ENCODE measurements at places on chromosomes 3 and 15.

DNA sequence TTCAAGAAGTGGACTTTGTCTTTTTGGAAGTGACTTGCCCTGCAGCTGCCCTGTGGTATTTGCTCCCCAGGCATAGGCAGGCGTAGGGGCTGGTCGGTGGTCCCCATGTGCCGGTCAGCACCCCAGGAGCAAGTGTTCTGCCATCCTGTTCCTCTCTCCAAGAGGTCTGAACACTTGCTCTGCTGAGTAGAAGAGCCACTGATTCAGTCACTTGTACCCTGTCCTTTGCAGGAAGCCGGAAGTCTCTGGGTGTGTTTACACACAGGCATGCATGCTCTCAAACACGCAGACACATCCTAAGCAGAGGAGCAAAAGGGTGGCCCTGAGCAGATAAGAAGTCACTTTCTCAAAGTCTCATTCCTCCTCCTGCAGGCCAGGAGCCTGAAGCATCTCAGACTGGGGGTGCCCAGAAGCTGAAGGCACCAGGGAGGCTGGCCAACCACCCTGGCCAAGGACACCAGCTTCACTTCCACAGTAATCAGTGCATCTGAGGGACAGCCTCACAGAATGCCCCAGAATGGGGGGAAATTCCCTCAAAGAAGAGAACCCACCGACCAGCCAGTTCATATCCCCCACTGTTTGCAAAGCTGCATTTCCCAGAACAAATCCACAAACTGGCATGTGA lies 88.7 kb upstream of the POMGNT2 start:
- DNase-seq, result no peak

DNA sequence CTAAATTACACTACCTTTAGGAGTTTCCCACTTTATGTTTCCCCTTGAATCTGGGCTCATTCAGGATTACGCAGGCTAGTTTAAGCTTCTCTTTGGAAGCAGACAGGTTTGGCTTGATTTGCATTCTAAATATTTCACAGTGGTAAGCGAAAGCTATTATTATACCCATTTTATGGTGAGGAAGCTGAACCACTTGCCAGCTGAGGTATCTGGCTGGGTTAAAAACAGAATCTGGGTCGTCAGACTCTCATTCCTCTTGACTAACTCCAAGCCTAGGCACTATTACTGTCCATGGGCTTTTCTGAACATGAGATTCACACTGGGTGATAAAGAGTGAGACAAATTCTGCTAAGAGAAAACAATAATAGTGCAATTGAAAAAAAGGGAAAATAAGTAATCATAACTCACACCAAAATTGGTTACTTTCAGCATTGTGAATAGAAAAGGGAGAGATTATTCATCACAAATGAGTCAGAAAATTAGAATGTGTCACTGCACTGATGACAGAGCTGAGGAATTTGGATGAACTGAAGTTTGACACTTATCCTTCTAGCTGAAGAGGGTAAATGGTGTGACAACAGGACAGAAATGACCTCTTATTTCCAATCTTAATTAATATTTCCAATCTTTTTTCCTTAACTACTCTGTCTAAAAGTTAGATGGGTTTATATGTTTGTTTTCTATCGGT lies 211.3 kb downstream of the TIGIT start:
- no peak for DNase-seq

- DNase-seq, result no peak
Measured at GRCh38 chr3:60216462-60217075, 1034.7 kb downstream of the FHIT start.

- DNase-seq, result no peak
Measured at GRCh38 chr3:8052659-8053058, 449.0 kb upstream of the LMCD1 start.

GRCh38 chr3:170728181-170728580 lies 141.8 kb downstream of the RPL22L1 start:
- DNase-seq, result no peak

DNA sequence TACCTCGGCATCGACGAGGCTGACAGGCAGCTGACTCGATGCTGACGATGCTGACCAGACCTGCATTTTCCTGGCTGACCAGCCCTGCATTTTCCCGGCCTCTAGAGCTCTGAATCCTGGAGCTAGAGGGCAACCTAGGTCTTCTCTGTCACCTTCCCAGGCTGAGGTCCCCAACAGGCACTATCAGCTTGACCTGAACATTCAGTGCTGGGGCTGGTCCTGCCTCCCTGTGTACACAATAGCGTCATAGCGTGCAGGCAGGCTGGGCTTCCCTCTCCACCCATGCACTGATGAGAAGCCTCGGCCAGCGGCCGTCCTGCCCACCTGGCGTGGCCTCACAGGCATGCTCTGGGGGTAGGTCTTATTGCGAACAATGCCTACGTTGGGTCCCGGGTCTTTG lies 62.3 kb upstream of the SNRPA1 start:
- DNase-seq, result no peak

DNA sequence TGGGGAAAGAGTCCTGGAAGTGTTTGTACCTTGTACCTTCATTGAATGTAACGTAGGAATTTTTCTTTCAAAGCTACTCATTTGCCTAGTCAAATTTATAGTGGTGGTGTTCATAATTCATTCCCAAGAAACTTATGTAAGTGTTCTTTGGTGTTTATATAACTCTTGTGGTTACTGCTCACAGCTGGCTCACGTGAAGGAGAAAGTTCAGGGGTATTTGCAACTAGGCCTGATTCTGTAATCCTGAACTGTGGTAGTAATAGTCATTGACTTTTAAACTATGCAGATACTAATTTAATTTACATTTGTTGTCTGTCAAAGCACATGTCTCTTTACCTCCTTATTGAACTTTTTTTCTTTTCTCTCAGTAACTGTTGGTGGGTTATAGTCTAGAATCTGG lies 50.5 kb upstream of the TEX264 start:
- no peak for DNase-seq

DNA sequence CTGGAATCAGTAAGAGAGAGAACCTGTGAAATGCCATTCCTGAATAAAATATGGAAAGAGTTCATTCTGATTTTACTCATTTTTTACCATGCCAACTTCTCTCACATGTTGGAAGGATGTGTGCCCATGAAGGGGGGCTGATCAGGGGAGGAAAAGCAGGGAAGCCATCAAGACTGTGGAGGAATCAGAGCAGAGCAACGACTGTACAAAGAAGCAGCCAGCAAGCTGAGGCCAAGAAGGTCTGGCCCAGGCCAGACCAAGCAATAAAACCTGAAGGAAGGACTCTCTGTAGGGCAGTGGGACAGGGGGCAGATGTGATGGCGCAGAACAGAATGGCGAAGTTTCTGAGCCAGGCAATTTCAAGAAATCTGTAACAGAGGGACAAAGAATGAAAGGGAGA lies 24.0 kb upstream of the ARNT2 start:
- no peak for DNase-seq

GRCh38 chr3:140972833-140973232 lies 31.2 kb downstream of the SLC25A36 start:
- no peak for DNase-seq

- DNase-seq, result no peak
Measured at GRCh38 chr15:60829416-60829815, 350.5 kb upstream of the ICE2 start.

DNA sequence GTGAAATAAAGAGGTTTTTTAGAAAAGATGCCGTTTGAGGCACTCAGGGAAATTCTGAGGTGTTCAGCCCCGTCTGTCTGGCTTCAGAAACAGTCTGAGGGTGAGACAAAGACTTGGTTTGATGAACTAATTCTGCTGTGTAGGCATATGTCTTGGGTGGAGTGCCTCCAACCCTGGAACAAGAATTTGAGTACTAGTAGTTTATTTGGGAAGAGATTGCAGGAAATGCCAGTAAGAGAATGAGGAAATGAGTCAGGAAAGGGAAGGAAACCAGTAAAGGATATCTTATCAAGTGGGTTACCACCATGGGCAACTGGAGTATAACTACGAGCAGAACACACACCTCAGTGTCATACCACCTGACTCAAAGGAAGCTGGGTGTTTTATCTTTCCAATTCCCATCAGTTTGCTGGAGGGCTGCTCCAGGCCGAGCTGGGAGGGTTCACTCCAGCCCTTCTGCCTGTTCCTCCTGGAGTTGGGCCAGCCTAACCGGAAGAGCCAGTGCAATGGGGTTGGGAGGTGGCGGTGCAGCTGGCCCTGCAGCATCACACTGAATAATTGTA lies 75.3 kb downstream of the TGFBR2 start:
- DNase-seq, result no peak

DNA sequence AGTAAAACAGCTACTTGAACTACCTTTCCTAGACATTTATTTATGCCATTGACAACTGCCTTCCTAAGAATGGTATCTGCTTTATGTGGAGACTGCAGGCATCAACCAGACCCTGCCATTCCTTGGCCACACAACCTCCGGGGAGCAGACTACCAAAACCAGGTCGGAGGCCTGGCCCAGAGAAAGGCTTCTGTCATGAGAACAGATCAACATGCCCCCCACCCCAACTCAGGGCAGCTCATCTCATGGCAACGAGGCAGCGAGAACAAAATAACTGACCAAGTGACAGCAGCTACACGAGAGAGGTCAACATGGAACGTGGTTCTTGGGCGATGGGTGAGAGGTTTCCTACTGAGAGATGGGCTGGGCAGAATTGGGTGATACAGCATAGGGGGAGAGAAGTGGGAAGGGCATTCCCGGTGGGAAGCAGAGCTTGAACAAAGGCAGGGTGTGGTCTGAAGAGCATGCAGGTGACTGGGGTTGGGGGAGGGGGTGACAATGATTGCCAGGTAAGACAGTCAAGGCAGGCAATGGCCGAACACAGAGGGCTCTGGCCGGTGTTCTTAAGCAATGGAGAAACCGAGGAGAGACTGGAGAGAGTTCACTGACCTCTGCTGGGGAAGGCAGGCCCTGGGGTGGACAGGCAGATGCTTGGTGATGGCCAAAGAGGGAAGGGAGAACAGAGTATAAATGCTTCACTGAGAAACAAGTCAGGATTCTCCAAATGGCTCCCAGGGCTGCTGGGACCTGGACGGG lies 33.9 kb downstream of the CCDC12 start:
- no peak for DNase-seq

DNA sequence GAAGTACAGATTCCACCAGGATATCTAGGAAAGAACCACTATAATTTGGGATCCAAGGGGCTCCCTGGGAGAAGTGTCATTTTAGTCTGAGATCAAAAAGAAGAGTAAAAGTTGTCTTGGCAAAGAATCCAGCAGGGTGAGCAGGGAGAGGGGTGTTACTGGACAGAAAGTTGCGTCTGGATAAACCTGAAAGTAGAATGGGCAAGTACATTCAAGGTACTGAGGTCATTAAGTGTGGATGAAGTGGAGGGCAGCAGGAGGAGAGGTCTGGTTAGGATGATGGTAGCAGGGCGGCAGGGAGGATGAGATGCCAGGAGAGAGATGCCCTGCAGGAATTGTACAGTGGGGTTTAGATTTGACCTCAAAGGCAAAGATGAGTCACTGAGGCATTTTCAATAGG lies 253.3 kb downstream of the KLF13 start:
- no peak for DNase-seq

DNA sequence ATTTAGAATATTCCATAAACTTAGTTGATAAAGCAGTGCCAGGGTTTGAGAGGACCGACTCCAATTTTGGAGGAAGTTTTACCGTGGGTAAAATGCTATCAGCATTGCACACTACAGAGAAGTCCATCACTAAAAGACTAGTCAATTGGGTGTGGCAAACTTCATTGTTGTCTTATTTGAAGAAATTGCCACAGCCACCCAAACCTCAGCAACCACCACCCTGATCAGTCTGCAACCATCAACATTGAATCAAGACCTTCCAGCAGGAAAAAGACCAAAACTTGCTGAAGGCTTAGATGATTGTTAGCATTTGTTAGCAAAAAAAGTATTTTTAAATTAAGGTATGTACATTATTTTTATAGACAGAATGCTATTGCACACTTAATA lies 60.5 kb downstream of the KLF13 start:
- DNase-seq, result no peak

DNA sequence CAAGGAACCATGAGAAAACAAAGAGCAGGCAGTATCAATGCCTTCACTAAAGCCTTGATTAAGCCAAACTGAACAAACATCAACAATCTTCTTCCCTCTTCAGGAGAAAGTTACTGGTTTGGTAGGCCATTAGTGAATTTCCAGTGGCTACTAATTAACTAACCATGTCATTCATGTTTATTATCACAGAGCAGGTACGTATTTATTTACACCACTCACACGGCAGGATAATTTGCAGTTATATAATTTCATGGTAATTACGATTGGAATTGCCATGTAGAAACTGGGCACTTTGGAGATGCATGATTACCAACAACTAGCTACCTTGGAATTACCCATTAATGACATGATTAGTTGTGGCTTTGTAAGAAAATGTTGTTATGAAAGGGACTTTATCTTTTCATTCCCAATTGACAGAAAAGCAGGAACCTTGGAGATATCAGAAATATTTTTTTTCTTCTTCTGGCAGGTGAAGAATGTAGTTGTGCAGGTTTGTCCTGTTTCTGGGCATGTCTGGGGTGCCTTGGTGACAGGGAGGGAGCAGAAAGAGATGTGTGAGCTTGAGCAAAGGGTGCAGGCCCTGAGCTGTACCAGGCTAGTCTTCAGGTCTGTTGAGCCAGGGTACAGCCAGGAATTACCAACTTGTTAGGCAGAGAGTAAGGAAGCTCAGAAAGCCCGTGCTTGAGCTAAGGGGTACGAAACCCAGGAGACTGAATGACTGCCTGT lies 310.7 kb downstream of the RORA start:
- DNase-seq, result no peak

DNA sequence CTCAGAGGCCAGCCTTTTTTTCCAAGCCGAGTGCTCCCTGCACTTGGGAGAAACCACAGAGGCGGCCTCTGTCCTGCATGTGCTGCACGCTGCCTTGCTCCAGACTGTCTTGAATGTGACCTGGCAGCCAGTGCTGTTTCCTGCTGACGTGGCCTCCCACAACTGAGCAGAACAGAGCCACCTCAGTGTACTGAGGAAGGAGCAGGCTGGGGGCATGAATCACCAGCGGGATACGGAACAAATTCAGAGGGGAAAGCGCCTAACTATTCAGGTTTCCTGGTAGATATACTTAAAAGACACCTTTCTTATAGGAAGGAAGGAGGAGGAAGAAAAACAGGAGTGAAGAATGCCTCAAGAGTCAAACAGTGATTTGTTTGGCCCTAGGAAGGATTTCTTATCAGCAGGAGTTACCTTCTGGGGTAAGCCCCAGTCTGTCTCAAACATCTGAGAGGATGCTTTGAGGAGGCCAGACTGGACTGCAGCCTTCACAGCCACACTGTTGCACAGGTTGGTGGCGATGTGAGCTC lies 114.0 kb downstream of the FNDC3B start:
- peak; percentile 83 for DNase-seq

- DNase-seq, result no peak
Measured at GRCh38 chr3:167162083-167162482, 218.0 kb downstream of the ZBBX start.

GRCh38 chr3:98807011-98807410 lies 43.9 kb downstream of the ST3GAL6 start:
- no peak for DNase-seq

GRCh38 chr3:194003114-194004057 lies 132.6 kb upstream of the HES1 start:
- DNase-seq, result peak; percentile 95

- no peak for DNase-seq
Measured at GRCh38 chr3:55902221-55902900, 415.3 kb upstream of the WNT5A start.

- no peak for DNase-seq
Measured at GRCh38 chr15:74882528-74882927, 7.3 kb upstream of the MPI start.

- DNase-seq, result no peak
Measured at GRCh38 chr15:100591835-100592234, 10.1 kb downstream of the LINS1 start.
